Nucleus accumbens (tissue), 56 donors: ENCODE measurements at places on chromosomes 4 and X.

DNA sequence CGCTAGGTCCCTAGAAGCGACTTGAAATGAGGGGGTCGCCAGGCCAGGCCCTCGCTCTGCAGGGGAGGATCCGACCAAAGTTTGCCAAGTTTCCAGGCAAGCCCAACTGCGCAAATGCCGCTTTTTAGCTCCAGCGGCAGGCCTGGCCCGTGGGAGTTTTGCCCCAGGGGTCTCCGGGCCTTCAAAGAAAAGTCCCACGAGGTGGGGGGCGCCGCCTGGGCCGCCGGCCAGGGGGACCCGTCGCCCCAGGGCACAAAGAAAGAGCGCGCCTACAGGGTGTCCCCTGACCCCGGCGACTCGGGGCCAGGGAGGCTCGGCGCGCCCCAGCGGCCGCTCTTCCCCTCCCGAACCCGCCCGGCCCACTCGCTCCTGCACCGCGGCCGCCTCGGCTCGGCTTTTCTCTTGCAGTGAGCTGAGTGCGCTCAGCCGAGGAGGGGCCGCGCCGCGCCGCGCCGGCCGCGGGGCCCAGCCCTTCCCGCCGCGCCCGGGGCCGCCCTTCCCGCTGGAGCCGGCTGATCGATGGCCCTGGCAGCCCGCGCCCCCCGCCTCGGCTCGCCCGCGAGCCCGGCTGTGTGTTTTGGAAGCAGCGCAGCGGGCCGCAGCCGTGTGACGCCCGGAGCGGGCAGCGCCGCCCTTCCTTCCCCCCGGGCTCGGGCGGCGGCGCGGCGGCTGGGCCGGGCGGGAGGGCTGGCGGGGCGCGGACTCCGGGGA lies 754 bp upstream of the KLF3 start:
- no peak for DNase-seq

- DNase-seq, result no peak
These were observed 188.3 kb upstream of the HCCS start for GRCh38 chrX:10922835-10923234.

DNA sequence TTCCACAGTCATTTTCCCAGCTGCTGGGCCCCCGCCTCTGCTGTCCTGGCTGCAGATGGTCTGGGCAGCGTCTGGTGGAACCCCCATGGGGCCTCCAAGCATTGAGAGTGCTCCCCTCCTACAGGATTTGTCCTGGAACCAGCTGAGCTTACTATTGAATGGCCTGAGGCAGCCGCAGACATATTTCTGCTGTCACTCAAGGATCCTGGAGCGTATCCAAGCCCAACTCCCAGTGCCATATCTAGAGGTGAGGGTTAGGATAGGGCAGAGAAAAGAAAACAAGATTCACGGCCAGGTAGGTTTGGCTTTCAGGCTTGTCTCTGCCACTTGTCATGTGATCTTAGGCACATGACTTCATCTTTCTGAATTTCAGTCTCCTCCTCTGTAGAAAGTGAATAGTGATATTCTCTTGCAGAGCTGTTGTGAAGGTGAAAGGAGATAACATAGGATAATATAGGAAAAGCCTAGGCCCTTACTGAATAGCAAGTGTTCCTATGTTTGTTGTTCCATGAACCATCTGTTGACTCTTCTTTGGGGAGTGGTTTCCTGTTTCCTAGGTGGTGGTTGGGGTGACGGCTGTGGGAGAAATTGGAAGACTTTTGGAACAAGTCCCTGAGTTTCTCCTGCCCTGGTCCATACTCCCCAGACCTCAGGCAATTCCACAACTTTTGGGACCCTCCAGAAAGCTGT lies 52.3 kb downstream of the SEPSECS start:
- DNase-seq, result no peak

GRCh38 chrX:111100191-111100590 lies 4.2 kb downstream of the PAK3 start:
- no peak for DNase-seq

DNA sequence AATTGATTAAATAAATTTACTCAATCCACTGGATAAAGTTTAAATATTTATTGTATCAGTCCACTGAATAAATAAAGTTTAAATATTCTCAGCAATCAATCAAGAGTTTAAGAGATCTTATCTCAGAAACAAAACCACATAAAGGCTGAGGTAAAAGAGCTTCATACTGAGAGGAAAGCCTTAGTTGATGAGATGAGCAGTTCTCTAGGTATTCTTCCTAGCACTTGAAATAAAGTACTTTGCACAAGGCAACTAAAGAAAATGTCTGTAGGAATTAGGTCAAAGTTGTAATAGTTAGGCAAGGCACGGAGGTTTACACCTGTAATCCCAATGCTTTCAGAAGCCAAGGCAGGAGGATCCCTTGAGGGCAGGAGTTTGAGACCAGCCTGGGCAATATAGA lies 63.5 kb downstream of the UCHL1 start:
- DNase-seq, result no peak

DNA sequence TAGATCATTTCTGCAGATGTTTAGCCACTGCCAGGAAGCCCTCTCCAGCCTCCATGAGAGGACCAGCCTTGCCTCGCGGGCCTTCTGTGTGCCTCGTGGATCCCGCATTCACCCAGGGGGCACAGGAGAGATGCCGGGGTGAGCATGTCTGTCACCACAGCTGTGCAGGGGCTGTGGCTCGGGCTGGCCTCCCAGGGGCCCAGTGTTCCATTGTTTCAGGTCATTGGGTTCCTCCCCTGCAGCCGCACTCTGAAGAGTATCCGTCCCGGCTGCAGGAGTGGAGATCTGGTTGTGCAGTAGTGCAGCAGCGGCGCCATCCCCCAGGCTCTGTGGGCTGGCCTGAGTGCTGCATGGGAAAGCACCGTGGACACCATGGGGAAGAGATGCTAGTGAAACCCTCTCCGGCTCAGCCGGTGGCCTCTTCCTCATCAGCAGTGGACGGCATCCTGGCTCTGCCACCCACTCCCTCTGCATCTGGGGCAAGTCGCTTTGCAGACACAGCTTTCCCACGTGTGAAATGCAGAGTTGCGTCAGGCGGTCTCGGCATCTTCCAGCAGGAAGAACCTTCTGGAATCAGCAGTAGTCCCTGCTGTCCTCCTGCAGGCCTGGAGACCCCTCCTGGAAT lies 29.1 kb downstream of the TBC1D14 start:
- DNase-seq, result no peak

DNA sequence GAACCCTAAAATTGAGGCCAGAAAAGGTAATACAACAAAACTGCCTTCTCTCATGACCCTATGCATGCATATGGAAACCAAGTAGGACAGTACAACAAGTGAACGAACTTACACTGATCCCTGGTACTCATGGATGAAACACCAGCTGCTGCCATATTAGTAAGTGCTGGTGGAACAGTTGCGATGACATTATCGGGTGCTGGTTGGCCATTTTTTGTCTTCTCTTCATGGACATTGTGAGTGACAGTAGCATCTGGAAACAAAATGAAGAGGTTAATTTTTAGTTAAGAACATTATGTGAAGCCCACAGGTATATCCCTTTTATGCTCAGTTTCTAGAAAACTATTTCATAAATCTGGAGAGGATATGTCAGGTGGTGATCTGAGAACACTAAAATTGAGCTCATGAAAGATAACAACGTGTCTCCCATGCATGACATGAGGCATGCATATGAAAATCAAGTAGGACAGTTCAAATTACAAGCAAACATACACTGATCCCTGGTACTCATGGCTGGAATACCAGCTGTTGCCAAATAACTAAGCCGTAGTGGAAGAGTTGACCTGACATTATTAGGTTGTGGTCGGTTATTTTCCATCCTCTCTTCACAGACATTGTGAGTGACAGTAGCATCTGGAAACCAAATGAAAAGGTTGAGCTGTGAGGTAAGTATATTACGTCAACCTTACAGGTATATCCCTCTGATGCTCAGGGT lies 74.2 kb upstream of the CT45A1 start:
- DNase-seq, result no peak

DNA sequence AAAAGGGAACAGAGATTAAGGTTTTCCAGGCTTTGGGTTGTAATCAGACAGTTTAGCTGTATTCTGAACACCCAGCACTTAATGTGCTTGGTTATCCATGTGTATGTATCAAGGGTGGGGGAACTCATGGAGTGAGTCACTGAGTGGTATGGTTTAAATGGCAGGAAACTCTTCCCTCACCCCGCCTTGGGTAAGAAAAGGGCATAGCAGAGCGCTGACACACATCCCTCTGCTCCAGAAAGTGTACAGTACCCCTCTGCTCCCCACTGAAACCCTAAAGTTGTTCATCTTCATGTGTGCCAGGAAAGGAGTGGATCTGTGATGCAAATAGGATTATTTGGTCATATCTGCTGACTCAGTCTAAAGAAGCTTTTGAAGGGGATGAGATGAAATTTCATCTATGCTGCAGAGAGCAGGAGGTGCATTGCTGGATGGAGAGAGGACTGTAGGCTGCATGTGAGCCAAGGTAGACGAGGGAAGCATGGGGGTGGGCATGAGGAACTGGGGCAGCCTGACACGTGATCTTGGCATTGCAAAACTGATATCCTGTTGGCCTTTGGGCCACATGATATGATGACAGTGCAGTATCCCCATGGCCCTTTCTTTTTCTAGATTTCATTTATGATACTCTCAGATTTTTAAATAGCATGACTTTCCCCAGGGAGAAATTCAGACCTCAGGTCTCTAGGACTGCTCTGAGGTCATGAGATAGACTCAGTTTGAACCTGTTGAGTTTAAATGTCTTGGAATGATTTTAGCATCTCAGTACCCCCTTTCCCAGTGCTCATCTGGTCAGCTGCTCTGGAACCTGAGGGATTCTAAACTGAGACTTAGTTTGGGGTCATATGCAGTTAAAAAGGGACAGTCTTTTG lies 84.8 kb downstream of the TMEM164 start:
- no peak for DNase-seq
